ENCODE measurements at places on chromosomes 1 and 21. TPM values are rescaled to one million over a fixed set of nuclear protein-coding genes. Genes with fewer than 3 reads are reported as not detected.

The PDC gene
- not detected for total RNA-seq

- DNase-seq: no peak
Observed at GRCh38 chr1:119667173-119667572, 19.1 kb upstream of the ZNF697 start.

DNA sequence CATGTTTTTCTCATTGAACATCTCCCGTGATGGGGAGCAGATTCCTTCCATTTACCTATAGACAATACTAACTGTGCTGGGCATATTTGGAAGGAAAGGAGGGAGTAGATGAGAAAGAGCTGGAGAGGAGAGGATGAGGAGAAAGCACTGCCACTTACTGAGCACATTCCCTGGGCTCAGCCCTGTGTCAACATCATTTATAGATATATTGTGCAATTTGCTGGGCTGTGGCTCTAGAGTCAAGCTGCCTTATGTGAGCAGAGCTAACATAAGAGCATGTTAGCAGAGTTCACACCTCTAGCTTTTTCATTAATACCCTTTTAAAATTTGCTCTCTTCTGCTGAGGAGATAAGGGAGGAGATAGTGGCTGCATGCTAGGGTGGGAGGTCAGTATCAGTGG is 22.3 kb upstream of the CD53 start:
- DNase-seq: no peak

DNA sequence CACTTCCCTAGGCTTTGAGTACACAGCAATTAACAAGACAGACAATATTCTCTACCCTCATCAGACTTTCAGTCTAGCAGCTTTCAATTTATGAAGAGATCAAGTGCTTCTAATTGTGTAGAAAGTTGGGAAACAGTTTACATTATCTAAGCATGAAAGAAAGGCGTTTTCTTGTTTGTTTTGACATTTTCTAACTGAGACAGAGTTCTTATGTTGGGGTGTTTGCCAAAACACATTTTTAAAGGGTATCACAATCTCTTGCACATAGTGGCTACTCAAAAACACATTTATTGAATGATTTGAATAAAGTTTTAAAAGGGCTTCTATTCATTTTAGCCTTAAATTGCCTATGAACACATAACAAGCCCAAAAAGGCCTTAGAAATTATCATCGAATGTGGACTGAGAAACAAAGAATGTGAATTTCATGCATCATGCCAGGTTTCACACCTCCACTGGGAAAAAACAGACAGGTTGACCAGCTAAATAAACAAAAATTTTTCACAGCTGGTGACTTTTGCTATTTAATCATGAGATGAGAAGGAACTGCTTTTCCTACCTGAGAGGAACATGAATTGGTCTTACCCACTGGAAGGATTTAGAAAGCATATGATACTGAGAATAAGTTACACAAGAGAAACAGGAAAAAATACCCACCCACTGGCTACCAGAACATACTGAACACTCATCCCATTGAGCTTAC is 394.5 kb upstream of the PKN2 start:
- DNase-seq: no peak

- no peak for DNase-seq
Observed at GRCh38 chr1:228042508-228042907, 35.7 kb downstream of the WNT3A start.

GRCh38 chr1:61370913-61371279 is 288.5 kb downstream of the NFIA start:
- DNase-seq: no peak

The RAB4A gene
- 24.1 TPM for total RNA-seq

- no peak for DNase-seq
Observed at GRCh38 chr1:113999799-114000198, 20.5 kb downstream of the OLFML3 start.

DNA sequence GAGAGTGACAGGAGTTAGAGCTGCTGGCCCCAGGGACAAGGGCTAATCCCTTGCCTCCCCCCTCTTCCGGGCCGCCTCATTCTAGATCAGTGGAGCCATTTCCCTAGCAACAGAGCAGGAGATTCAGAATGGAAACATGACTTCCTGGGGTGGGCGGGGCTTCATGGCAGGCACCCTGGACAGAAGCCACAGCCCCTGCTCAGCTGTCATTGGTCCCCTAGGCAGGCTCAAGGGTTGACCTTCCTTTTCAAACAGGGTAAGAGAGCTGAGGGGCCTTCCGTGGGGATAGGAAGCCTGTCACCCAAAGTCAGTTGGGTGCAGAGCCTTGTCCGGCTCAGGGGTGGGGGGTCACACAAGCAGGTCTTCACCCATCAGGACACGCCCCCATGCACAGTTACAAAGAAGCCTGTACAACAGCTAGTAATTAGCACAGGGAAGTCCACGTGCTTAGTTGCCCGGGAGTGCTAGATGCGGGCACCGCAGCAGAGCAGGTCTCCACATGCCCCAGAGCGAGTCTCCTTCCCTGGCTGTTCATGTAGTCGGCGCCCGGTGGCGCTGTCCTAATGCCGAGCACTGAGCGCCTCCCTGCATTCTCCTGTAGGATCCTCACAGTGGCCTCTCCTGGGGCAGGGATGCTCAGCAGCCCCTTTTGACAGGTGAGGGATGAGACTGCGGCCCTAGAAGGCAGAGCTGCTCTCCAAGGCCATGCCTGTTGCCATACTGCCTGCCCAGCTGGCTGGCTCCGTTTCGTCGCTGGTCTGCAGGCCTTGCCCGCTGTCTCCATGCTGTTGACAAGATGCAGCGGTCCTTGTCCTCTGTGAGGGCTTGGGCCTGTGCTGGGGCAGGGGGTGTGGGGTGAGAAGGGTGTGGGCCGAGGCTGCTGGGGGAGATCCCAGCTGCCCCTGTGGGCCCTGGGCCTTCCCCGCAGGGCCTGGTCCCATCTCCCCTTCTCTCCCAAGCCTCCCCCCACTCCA is 5.1 kb downstream of the TMEM201 start:
- DNase-seq: no peak

- DNase-seq: no peak
Observed at GRCh38 chr1:247540581-247540980, 4.3 kb upstream of the OR2C3 start.

DNA sequence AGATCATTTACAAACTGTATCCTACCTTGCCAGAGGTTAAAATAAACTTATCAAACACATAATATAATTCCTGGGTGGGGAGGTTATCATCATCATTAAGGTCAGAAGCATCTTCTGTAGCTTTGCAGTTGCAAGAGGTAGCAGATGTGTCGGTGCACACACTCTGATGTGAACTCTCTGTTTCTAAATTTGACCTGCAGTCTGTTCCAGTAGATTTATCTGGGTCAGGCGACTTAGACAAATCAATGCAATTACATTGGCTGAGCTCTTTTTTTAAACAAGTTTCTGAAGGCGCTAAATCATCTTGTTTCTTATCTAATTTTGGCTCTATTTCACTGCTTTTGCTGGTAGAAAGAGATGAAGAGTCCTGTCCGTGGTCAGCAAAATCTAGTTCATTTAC is 70.4 kb downstream of the PRPF38A start:
- no peak for DNase-seq

GRCh38 chr21:44399955-44400790 is 46.8 kb downstream of the TRPM2 start:
- no peak for DNase-seq

The USH2A gene
- total RNA-seq: not detected

The SPRR3 gene
- total RNA-seq: 7,283 TPM

The GADD45A gene
- total RNA-seq: 35.2 TPM

- DNase-seq: no peak
Observed at GRCh38 chr1:183090391-183091006, 67.3 kb downstream of the LAMC1 start.

The CEP350 gene
- 66.9 TPM for total RNA-seq

The DENND2C gene
- total RNA-seq: 67.0 TPM

The CPT2 gene
- total RNA-seq: 20.0 TPM

GRCh38 chr1:26409191-26409807 is 1.3 kb upstream of the LIN28A start:
- DNase-seq: no peak

DNA sequence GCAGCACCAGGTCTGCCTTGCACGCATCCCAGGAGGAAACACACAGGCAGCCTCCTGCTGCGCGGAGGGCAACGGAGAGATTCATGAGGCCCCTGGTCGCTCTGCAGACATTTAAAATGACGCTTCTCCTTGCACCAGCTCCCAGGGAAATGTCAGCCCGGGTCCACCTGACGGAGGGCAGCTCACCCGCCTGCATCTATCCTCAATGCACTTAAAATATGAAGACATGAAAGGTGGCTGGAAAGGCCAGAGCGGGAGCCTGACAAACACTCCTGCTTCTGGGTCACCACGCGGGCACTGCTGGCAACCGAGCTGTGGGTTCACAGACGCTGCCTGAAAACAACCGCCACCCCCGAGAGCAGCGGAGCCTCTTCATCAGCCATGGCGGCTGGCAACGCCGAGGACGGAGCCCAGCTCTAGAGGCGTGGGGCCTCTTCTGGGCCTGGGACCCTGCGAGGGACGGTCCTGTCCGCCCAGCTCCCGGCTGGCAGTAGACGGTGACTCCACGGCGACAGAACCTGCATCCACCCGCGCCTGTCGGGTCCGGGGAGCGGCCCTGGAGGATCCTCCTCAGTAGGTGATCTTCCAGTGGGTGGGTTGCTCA is 22.7 kb downstream of the POFUT2 start:
- no peak for DNase-seq
